Inflammatory macrophage treated with lipopolysaccharide for 4 hours (primary cell): ENCODE measurements at places on chromosomes 12 and 14.
A peak's percentile ranks its signal among the peaks of the same experiment; 100 is the strongest.

DNA sequence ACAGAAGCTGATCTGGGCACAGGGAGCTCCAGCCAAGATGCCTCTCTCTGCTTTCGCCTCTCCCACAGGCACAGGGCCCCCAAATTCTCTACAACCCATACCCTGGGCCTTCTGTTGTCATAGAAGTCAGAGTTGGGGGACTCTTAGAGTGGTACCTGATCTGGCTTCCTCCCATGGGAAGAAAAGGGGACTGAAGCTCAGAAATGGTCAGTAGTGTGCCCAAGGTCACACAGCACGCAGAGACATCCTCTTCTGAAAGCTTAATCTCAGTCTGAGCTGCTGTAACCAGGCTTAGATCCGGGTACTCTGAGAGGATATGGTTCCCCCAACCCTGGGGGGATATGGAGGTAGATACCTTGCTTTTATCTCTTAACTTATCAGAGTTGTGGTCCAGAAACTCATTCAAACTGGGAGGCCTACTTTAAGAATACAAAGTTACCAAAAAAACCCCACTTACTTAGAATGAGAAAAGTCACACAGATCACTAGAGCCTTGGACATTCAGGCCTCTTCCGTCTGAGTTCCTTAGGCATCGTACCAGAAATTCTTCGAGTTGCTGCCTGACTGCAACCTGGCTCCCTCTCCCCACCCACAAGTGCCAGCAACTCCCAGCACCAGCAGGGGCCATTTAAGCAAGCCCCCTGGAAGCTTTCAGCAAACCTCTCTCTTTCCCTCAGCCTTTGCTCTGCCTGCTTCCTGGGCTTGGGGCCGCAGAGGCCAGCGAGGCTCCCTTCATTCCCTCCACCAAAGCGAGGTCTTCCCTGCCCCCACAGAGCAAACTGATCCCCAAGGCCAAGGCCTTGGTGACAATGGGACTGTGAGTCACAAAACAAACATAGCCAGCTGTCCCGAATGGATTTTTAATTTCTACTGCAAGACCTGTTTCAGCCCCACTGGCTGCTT, 13.9 kb downstream of the KRT7 start:
- DNase-seq, result no peak

GRCh38 chr12:3119192-3119755, 42.1 kb downstream of the TSPAN9 start:
- no peak for DNase-seq

GRCh38 chr14:53041067-53041466, 90.2 kb upstream of the FERMT2 start:
- DNase-seq, result no peak

GRCh38 chr12:120265473-120266179, at the start of gene PXN:
PXN (minus strand) TSS chr12:120265730; CDS start chr12:120265629, 101 bp downstream.
- DNase-seq, result peak; percentile 79

GRCh38 chr12:57888409-57889157, 42.1 kb upstream of the CTDSP2 start:
- peak; percentile 13 for DNase-seq

DNA sequence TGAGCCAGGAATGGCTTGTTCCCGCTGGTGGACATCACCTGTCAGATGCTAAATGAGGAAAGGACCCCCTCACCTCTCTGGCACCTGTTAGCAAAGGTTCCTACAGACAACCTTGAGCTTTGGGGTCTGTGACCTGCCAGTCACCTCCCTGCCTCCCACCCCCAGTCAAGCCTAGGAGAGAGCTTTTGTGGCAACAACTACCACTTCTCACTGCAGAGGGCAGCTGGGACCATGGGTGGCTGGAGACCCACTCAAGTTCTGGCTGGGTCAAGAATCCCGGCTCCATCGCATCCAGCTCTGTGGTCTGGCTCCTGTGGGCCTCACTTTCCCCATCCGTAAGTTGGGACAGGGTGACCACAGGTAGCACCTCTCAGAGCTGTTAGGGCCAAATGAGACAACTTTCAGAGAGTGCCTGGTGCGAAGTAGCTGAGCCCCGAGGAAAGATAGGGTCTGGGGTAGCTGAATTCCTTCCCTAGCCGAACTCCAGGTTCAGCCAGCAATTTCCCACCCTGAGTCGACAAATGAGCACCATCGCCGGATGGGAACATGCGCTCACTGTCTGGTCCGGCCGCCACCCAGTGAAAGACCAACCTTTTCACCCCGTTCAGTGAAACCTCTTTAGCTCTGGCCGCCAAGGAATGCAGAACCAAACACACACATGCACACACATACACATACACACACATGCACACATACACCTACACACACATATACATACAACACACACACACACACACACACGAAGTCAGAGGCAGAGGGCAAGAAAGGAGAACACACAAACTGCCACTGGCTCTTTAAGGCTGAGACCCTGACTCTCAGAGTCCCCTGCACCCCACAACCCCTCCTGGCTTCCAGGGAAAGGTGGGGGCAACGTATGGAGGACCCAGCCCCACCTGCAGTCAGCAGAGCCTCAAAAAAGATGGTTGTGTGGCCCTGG, 1.9 kb downstream of the TMEM119 start:
- DNase-seq, result no peak

- DNase-seq, result no peak
Observed at GRCh38 chr14:100824901-100825712, 811 bp upstream of the MEG3 start.

GRCh38 chr14:90632871-90633270, 183.4 kb downstream of the TTC7B start:
- peak; percentile 79 for DNase-seq

- no peak for DNase-seq
Observed at GRCh38 chr14:79436335-79436734, 775.0 kb downstream of the DIO2 start.

DNA sequence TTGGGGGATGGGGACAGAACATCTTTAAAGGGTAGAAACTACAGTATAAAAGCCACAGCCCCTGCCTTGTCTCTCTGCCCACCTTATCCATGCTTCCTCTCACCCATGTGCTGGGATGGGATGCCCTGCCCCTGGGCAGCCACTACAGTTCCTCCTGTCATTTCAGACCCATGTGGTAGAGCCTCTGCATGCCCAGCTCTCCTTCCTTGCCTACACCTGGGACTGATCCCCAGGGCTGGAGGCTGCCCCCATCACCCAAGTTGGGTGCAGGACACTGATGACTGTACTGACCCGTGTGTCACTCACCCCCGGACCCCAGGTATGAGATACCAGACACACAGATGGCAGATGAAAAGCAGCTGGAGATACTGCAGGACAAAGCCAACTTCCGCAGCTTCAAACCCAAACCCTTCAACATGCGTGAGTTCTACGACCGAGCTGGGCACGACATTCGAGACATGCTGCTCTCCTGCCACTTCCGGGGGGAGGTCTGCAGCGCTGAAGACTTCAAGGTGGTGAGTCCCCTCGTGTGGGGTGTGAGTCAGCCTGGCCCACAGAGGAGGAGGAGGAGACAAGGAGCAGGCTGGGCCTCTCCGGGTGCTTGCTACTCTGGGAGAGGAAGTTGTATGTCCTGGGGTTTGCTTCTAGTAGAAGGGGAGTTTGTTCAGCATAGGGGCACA, 2.2 kb downstream of the ASIC1 start:
- peak; percentile 41 for DNase-seq

GRCh38 chr12:29365091-29365490, 15.9 kb downstream of the ERGIC2 start:
- DNase-seq, result no peak

GRCh38 chr14:53528185-53528671, 375.1 kb upstream of the DDHD1 start:
- DNase-seq, result no peak

DNA sequence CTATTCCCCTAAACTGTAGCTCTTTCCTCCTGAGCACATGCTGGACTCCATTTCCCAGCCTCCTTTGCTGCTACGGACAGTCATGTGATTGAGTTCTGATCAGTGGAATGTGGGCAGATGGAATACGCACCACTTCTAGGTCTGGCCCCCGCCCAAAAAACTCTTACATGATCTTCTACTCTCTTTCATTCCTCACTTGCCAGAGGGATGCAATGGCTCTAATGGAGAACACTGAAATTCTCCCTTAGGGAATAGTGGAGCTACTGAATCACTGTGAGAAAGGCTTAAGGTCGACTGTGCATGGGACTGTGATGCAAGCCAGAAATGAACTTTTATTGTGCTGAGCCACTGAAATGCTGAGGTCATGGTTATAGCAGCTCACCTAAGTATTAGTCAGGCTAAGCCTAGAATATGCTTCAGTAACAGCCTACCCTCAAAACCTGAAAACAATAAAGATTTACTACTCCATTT, 13.0 kb upstream of the TMED2 start:
- DNase-seq, result no peak

DNA sequence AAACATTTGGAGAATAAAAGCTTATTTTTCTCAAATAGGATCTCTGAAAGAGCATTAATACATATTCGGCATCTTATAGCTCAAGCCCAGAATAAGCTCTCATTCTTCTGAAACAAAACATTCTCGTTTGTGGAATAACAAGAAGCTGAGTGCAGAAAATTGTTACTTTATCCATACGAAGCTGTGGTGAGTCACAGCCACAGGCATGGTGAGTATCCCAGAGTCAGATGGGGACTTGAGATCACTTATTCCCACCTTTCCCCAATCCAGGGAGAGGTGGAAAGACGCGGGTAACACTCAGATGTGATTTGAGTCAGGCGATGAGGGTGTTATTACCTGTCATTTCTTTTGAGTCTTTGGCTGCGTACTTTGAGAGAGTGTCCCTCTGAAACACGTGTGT, 214.6 kb upstream of the TMEM132C start:
- DNase-seq, result no peak

DNA sequence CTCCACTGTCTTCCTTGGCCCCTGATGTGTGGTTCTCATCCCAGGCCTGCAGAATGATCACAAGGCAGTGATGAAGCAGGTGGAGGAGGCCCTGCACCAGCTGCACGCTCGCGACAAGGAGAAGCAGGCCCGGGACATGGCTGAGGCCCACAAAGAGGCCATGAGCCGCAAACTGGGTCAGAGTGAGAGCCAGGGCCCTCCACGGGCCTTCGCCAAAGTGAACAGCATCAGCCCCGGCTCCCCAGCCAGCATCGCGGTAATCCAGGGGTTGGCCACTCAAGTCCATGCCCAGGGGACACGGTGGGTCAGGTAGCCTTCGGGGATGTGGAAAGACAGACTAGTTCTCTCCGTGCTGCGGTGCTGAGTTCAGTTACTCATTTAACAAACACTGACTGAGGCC, 11.0 kb downstream of the PSMD9 start:
- no peak for DNase-seq

- no peak for DNase-seq
Observed at GRCh38 chr12:12428961-12429657, 72.2 kb downstream of the BORCS5 start.
